Neural progenitor cell (in vitro differentiated cells): ENCODE measurements at places on chromosomes 6 and 20. TPM values are rescaled to one million over a fixed set of nuclear protein-coding genes. Genes with fewer than 3 reads are reported as not detected.

The CYP39A1 gene
- 4.5 and 7.1 TPM in 2 replicates for total RNA-seq

The RAET1L gene
- not detected in 2 replicates for total RNA-seq

The ZNF311 gene
- total RNA-seq: 1.9 and 2.0 TPM in 2 replicates

The SEL1L2 gene
- total RNA-seq: 0.77 and 2.5 TPM in 2 replicates

The PLEKHG1 gene
- total RNA-seq: 4.6 and 4.7 TPM in 2 replicates

The BTN1A1 gene
- total RNA-seq: not detected in 2 replicates

The FNDC11 gene
- 0.39 and 9.0 TPM in 2 replicates for total RNA-seq

The GPX5 gene
- total RNA-seq: not detected in 2 replicates

The SLC22A16 gene
- total RNA-seq: not detected in 2 replicates

The ARFGEF3 gene
- total RNA-seq: 3.2 and 3.8 TPM in 2 replicates

The DDX43 gene
- total RNA-seq: not detected in 2 replicates

GRCh38 chr6:132405143-132405915, 4.1 kb upstream of the MOXD1 start:
- H3K36me3 ChIP-seq: no peaks in the 10 kb centered on the region
- H3K4me1 ChIP-seq: no peaks in the 10 kb centered on the region
- H3K27me3 ChIP-seq: peaks cover 54% of the 10 kb centered on the region
- no peak overlapping the region for H3K27ac ChIP-seq
- no peak overlapping the region for H3K4me3 ChIP-seq
- no peak for DNase-seq

DNA sequence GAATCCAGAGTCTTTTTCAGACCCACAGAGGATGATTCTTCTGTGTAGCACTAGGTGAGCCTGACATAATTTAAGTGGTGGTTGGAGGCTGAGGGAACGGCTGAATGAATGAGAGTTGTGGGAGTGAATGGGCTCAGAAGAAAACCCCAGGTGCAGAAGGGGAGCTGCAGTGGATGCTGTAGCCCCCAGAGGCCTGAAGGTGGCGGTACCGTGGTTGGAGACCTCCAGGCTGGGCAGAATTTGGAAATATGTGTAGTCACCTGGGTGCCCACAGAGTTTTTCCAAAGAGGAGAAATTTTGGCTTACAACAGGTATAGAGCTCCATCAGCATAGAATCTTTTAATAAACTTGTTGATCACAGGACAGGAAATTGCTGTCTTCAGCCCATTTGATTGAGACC, 6.5 kb upstream of the RAET1G start:
- DNase-seq: peak; percentile 66
- H3K36me3 ChIP-seq: no peaks in the 10 kb centered on the region

- H3K4me1 ChIP-seq: peaks cover 31% of the 10 kb centered on the region
- no peak overlapping the region for H3K4me3 ChIP-seq
- H3K27ac ChIP-seq: no peak overlapping the region
- H3K27me3 ChIP-seq: no peaks in the 10 kb centered on the region
Observed at GRCh38 chr6:11279284-11279689, 46.8 kb upstream of the NEDD9 start.

DNA sequence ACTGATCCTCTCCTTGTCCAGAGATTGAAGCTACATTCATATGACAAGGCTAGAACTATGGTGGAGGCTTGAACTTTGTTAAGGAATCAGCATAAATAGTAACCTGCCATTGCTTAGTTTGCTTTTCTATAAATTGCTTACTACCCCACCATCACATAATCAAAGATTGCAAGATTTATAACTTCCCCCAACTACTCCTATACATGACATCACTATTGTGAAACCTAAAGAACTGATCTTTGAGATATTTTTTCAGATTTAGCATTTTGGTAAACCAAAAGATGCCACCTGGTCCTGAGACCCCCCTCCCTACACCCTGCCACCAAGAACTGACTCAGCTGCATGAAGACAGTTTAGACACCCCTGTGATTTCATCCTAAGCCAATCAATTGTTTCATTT, 385.3 kb downstream of the CDC5L start:
- peaks cover 14% of the 10 kb centered on the region for H3K4me1 ChIP-seq
- DNase-seq: no peak
- no peaks in the 10 kb centered on the region for H3K36me3 ChIP-seq
- H3K27me3 ChIP-seq: no peaks in the 10 kb centered on the region
- no peak overlapping the region for H3K27ac ChIP-seq
- no peak overlapping the region for H3K4me3 ChIP-seq

DNA sequence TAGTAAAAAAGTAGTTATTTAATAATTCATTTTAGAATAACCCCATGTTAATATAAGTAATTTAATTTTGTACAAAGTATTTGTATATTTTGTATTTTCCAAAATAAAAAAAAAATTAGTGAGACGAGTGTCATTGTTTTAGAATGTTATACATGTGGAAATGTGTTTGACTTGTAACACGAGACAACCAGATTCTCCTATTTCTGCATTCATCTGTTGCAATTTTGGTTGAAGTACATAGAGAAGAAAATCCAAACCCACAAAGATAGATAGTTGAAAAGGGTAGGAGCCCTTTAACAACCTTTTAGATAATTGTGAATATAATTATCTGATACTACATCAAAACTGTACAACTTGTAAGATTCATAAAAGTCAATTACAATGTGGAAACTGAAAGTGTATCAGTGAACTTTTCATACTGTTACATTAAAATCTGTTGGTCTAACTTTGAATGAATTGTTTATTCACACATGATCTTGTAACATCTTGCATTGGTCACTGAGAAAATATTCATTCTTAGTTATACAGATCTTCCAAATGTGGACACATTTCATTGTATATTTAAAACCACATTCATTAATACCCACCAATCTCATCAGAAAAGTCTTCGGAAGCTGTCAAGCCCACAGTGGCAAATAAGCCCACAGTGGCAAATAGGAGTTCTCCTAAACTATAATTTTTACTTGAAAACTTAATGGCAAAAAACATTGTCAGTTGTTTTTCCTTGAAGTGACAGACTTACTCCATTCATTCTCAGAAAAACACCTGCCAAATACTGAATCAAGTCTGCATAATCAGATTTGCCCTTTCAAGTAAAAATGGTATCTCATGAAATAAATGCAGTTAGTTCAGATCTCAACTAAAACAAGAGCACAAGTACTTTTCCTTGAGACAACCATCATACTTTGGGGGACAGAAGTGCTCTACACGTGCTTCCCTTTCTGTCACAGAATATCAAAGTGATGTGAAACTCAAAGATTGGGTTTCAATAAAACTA, 52.8 kb downstream of the FKBP5 start:
- H3K4me3 ChIP-seq: no peak overlapping the region
- no peak for DNase-seq
- no peak overlapping the region for H3K27ac ChIP-seq
- peaks cover 14% of the 10 kb centered on the region for H3K4me1 ChIP-seq
- H3K36me3 ChIP-seq: peaks cover 15% of the 10 kb centered on the region

- peaks cover 13% of the 10 kb centered on the region for H3K27me3 ChIP-seq
- no peak overlapping the region for H3K4me3 ChIP-seq
- no peak overlapping the region for H3K27ac ChIP-seq
- H3K36me3 ChIP-seq: no peaks in the 10 kb centered on the region
- peaks cover 22% of the 10 kb centered on the region for H3K4me1 ChIP-seq
Observed at GRCh38 chr6:136544326-136544725, 5.9 kb downstream of the MAP7 start.

- H3K27ac ChIP-seq: no peak overlapping the region
- no peak overlapping the region for H3K4me3 ChIP-seq
- no peaks in the 10 kb centered on the region for H3K27me3 ChIP-seq
- no peaks in the 10 kb centered on the region for H3K36me3 ChIP-seq
- no peak for DNase-seq
Observed at GRCh38 chr6:2740581-2740980, 10.1 kb downstream of the MYLK4 start.

- no peaks in the 10 kb centered on the region for H3K36me3 ChIP-seq
- H3K27ac ChIP-seq: no peak overlapping the region
- H3K4me1 ChIP-seq: no peaks in the 10 kb centered on the region
- no peak overlapping the region for H3K4me3 ChIP-seq
Observed at GRCh38 chr20:25592135-25592852, 7.0 kb upstream of the NINL start.

DNA sequence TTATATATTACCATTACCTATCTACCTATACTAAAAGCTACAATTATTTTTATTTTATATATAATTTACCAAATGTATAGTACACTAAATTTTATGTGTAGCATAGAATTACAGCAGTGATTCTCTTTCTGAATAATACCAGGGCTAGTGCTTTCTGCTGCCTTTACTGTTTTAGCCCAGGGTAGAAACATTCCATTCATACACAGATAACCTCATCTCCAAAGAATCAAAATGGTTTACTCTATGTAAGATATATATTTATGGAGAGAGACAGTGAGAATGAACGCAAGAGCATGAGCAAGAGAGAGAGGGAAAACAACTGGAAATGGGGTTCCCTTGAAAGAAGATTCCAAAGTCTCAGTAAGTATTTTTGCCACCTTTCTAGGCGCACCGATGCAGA, 56.3 kb upstream of the ATXN1 start:
- DNase-seq: no peak
- no peak overlapping the region for H3K4me3 ChIP-seq
- H3K27ac ChIP-seq: no peak overlapping the region
- no peaks in the 10 kb centered on the region for H3K27me3 ChIP-seq

GRCh38 chr6:23647045-23647444, 479.0 kb upstream of the NRSN1 start:
- no peak for DNase-seq
- no peaks in the 10 kb centered on the region for H3K27me3 ChIP-seq

- no peak for DNase-seq
- no peak overlapping the region for H3K4me3 ChIP-seq
- no peaks in the 10 kb centered on the region for H3K36me3 ChIP-seq
- no peaks in the 10 kb centered on the region for H3K4me1 ChIP-seq
- H3K27ac ChIP-seq: no peak overlapping the region
Observed at GRCh38 chr6:140205795-140206593, 831.5 kb upstream of the CITED2 start.

- H3K36me3 ChIP-seq: no peaks in the 10 kb centered on the region
- H3K27me3 ChIP-seq: no peaks in the 10 kb centered on the region
- no peak for DNase-seq
Observed at GRCh38 chr6:125009578-125009977, 47.3 kb downstream of the RNF217 start.

- H3K4me1 ChIP-seq: peaks cover 8% of the 10 kb centered on the region
- no peak for DNase-seq
- no peaks in the 10 kb centered on the region for H3K36me3 ChIP-seq
- no peak overlapping the region for H3K4me3 ChIP-seq
- H3K27ac ChIP-seq: no peak overlapping the region
Observed at GRCh38 chr6:133756078-133756695, 132.7 kb upstream of the TCF21 start.

- H3K36me3 ChIP-seq: no peaks in the 10 kb centered on the region
- peaks cover 7% of the 10 kb centered on the region for H3K4me1 ChIP-seq
Observed at GRCh38 chr6:165679326-165679725, 16.3 kb upstream of the PDE10A start.

GRCh38 chr6:108726726-108727339, 121.4 kb upstream of the ARMC2 start:
- peaks cover 17% of the 10 kb centered on the region for H3K4me1 ChIP-seq
- no peaks in the 10 kb centered on the region for H3K36me3 ChIP-seq
- no peak overlapping the region for H3K27ac ChIP-seq
- no peak for DNase-seq

DNA sequence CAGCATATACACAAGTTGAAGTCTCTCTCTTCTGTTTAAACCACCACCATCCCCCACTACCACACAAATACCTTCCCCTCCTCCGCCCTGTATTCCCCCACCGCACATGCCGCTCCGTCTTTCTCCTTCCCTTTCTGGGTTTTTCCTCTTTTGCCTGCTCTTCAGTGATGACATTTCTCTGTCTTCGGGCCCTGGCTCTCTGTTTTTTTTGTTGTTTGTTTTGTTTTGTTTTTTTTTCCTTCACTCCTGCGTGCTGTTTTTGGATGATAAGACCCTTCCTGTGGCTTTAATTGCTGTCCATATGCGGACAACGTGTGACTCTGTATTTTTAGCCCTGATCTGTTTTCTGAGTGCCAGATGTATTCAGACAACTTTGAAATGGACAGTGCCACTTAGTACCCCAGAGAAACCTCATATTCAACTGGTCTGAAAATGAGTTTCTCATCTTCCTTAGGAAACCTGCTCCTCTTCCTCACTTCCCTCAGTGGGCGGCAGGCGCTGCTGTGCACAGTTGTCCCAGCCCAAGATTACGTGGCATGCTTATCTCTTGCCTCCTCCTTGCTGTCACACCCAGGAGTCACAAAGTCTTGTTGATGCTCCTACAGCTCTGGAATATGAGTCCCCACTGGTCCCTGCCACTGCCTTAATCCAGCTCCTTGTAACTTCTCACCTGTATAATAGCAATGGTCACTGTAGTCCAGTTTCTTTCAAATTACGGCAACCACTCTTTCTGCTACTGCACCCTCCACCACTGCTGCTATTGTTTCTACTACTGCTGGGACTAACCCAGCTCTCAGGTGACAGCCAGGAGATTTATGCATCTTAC, 8.2 kb downstream of the PPP1R14C start:
- DNase-seq: no peak
- peaks cover 85% of the 10 kb centered on the region for H3K27me3 ChIP-seq
- no peak overlapping the region for H3K27ac ChIP-seq
- H3K36me3 ChIP-seq: no peaks in the 10 kb centered on the region

GRCh38 chr6:32794510-32794909, 22.3 kb downstream of the HLA-DOB start:
- no peaks in the 10 kb centered on the region for H3K36me3 ChIP-seq
- H3K4me3 ChIP-seq: no peak overlapping the region
- peaks cover 13% of the 10 kb centered on the region for H3K27me3 ChIP-seq
- H3K4me1 ChIP-seq: no peaks in the 10 kb centered on the region
- DNase-seq: no peak
- H3K27ac ChIP-seq: no peak overlapping the region

DNA sequence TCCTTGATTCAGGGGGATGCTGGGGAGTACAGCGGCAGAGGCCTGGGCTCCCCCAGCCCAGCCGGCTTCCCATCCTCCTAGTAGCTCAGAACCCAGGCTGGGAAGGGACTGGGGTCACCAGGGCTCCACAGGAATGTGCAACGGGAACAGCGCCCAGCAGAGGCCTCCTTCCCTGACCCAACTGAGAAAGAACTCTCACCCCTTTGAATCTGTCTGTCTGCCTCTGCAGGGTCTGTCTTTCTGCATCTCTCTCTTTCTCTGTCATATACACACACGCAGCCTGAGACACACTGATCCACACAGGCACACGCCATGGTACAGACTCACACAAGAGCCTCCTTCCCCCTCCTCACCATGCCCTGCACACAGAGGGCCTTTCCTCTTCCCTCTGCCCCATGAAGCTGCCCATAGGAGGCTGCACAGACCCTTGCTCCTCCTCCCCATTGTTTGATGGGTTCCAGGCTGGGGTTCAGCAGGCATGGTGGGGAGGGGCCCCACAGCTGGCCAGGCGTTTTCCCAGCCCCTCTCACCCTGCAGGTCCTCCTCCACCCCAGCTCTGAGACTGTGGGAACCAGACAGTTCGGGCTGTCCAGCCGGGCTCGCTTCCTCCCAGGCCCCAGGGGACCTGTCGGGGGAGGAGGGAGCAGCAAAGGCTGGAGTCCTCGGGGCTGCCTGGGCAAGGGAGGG, 2.8 kb downstream of the FOXS1 start:
- H3K4me3 ChIP-seq: no peak overlapping the region
- peak; percentile 47 for DNase-seq
- peaks cover 49% of the 10 kb centered on the region for H3K4me1 ChIP-seq
- no peaks in the 10 kb centered on the region for H3K36me3 ChIP-seq
- no peak overlapping the region for H3K27ac ChIP-seq
- H3K27me3 ChIP-seq: peaks cover 4% of the 10 kb centered on the region
